ENCODE measurements at places on chromosomes 6 and 20. TPM values are rescaled to one million over a fixed set of nuclear protein-coding genes. Genes with fewer than 3 reads are reported as not detected.

Gene ZFAND3
- total RNA-seq = 60.8 TPM

Gene IL17F
- not detected for total RNA-seq

Gene PKHD1
- total RNA-seq = 66.2 TPM

Gene CUL7
- total RNA-seq = 40.5 TPM

Gene RFX6
- total RNA-seq = not detected

Gene BMP7
- total RNA-seq = 62.6 TPM

Measured in metanephros (tissue), 2 donors.